ENCODE measurements at places on chromosomes 13 and 19.

GRCh38 chr19:7751157-7751783 lies 3.9 kb upstream of the CD209 start:
- no peak for DNase-seq

DNA sequence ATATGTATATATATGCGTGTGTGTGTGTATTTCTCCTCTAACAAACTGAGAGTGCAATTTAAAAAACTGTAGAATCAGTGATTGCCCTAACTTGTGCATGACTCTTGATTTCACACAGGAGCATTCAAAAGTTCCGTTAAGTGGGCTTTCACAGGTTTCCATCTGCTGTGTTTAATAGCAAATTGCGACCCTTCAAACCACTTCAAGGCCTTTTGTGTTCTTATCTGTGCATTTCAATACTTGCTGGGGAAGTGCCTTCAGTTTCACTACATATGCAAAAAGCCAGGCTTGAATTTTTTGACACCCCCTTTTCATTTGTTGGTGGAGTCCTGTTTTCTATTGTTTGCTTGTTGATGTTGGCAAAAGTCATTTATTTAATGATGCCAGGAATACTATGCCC lies 158.0 kb downstream of the TM9SF2 start:
- peak; percentile 65 for DNase-seq

DNA sequence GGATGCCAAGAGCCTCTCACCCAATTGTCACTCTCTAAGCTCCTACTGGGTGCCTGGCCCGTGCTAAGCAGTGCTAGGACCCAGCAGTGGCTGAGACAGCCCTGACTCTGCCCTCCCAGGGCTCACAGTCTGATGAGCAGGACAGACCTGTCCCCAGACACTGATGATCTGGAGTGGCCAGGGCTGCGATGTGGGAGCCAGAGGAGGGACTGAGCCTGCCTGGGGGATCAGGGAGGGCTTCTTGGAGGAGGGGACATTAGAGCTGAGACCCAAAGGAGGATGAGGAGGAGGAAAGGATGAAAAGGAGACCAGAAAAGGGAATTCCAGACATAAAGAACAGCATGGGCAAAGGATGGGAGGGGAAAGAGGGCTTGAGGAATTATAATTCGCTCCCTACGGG lies 6.6 kb downstream of the ERCC1 start:
- DNase-seq, result no peak

DNA sequence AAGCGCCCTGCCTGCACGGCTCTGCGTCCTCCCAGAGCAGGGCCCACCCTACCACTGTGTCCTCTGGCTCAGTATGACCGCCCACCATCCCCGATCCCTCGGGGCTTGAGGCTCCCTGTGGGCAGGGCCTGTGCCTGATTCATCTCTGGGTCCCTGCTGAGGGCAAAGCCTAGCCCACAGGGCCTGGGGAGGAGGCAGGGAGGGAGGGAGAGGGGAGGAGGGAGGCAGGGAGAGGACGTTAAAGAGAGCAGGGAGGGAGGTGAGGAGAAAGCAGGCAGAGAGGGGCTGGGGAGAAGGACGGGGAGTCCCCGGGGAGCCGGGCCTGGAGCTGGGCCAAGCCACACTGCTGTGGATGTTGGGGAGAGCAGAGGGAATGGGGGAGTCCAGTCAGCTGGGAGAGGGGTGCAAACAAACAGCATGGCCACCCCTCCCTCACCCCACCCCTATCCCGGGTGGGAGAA lies 4.0 kb upstream of the ERFL start:
- DNase-seq, result no peak

DNA sequence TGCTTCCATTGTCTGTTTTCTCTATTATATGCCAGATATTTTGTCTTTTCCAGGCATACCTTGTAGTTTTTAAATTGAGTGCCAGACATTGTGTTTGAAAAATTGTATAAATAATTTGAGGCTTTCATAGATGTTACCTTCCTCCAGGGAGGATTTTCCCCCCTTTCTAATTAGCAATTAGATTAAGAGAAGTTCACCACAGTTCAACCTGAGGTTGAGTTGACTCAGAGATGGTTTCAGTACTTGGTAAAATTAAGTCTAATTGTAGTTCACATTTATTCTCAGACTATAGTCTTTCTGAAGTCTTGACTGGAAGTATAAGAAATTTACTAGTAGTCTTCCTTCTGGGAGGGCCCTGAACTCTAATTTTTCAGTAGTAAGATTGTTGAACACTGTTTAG lies 104.1 kb upstream of the SCEL start:
- DNase-seq, result no peak

- no peak for DNase-seq
Measured at GRCh38 chr19:57537953-57538547, 10.9 kb downstream of the ZNF549 start.

DNA sequence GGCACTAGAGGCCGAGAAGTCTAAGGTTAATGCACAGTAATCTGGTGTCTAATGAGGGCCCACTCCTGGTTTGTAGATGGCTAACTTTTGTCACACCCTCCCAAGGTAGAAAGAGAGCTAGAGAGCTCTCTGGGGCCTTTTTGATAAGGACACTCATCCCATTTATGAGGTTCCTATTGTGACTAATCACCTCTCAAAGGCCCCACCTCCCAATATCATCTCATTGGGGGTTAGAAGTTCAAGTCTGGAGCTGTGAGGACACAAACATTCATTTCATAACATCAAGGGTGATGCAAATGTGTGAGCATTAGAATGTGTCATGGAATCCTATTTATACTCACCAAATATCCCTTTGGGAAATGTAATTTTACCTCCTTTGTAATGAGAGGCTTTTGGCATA lies 79.2 kb upstream of the SLC10A2 start:
- no peak for DNase-seq

- no peak for DNase-seq
Measured at GRCh38 chr19:33194886-33195644, 935 bp downstream of the LRP3 start.

DNA sequence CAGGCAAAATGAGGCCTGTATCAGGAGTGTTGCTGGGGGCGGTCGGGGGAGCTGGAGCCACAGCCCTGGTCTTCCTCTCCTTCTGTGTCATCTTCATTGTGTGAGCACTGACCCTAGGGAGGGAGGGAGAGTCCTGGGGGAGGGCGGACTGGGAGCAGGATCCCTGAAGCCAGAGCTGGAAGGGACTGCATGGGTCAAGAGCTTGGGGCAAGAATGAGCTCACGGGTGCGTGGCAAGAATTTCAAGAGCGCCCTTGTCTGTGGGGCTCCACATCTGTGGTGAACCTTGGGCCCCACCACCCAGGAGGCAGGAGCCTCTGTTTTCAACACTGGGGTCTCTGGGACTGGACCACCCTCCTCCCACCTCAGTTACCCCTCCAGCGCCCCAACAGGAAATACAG lies 4.7 kb downstream of the SIGLEC7 start:
- DNase-seq, result no peak

GRCh38 chr13:33536601-33537000 lies 251.0 kb upstream of the STARD13 start:
- DNase-seq, result no peak

DNA sequence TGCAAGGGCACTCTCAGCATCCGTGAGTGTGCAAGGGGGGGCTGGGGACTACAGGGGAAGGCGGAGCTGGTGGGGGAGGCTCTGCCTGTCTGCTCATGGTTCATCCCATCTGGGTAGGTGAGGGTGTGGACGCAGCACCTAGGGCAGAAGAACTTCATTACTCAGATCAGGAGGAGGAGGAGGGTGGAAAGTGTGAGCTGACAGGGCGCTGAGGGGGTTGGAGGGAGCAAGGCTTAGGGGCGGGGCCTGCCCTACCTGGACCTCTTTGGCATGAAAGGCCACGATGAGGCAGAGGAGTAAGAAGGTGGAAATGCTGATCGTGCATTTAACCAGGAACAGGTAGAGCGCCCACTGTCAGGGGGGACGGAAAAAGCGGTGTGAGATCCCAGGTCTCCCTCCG lies 4.5 kb downstream of the KCNN4 start:
- DNase-seq, result no peak

DNA sequence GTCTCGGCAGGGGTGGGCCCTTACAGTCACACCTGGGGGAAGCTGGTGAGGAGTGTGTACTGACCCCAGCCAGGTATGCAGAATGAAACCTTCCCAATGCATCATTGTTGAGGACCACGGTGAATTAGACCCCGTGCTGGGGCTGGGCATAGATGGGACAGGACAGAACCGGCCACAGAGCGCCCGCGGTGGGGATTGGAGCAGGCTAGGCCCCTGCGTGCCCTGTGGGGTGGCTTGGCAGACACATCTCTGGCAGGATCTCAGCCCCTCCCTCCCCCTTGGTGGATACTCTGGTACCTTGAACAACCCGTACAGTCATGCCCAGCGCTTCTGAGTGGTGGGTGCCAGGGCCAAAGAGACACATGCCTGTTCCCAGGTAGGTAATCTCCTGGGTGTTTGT lies 200.6 kb downstream of the TEX29 start:
- DNase-seq, result no peak

GRCh38 chr19:845707-846521 lies 5.1 kb downstream of the PRTN3 start:
- no peak for DNase-seq
